ENCODE measurements at places on chromosomes 5 and 9. TPM values are rescaled to one million over a fixed set of nuclear protein-coding genes. Genes with fewer than 3 reads are reported as not detected.

- DNase-seq = no peak
- no peaks in the 10 kb centered on the region for H3K27me3 ChIP-seq
- no peak overlapping the region for H3K4me3 ChIP-seq
- no peaks in the 10 kb centered on the region for H3K36me3 ChIP-seq
Measured at GRCh38 chr9:133253268-133253667, 21.7 kb downstream of the ABO start.

GRCh38 chr5:130135506-130135905 lies 231.2 kb downstream of the CHSY3 start:
- DNase-seq = no peak
- no peak overlapping the region for H3K4me3 ChIP-seq
- no peaks in the 10 kb centered on the region for H3K27me3 ChIP-seq
- H3K4me1 ChIP-seq = no peaks in the 10 kb centered on the region
- no peaks in the 10 kb centered on the region for H3K36me3 ChIP-seq
- no peak overlapping the region for H3K27ac ChIP-seq

DNA sequence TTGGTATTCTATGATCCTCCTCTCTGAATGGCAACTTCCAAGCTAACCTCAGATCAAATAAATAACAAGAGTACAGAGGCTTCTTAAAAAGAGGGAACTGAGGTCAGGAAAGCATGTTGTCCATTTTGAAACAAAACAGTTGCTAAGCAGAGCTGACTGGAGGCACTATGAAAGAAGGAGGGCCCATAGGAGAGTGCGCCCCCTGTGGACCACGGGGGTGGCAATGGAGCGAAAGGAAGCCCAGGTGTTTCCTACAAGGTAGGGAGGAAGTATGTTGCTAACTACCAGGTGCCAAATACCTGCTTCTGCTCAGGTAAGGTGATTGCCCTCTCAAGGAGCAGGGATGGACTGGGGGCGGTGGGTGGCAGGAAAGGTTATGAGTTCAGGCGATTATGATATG lies 101.8 kb upstream of the MAST4 start:
- no peak overlapping the region for H3K27ac ChIP-seq
- H3K4me3 ChIP-seq = no peak overlapping the region
- DNase-seq = no peak
- H3K27me3 ChIP-seq = no peaks in the 10 kb centered on the region
- no peaks in the 10 kb centered on the region for H3K36me3 ChIP-seq

- no peaks in the 10 kb centered on the region for H3K4me1 ChIP-seq
- H3K27me3 ChIP-seq = no peaks in the 10 kb centered on the region
- no peak overlapping the region for H3K27ac ChIP-seq
- no peak overlapping the region for H3K4me3 ChIP-seq
Measured at GRCh38 chr5:92838253-92838652, 742.8 kb downstream of the NR2F1-AS1 start.

EFNA5 gene
- 5.9 TPM for total RNA-seq

TEX53 gene
- total RNA-seq = not detected

All from thyroid gland (tissue), 4 donors.